ENCODE measurements at places on chromosomes 1 and 21. TPM values are rescaled to one million over a fixed set of nuclear protein-coding genes. Genes with fewer than 3 reads are reported as not detected.

The LDLRAD1 gene
- 0.35 TPM for polyA plus RNA-seq

The SCMH1 gene
- 12.8 TPM for polyA plus RNA-seq

The NDUFV3 gene
- polyA plus RNA-seq, result 14.9 TPM

The BCAN gene
- 0.01 TPM for polyA plus RNA-seq

Data from esophagus (tissue), 2 donors.